Breast epithelium (tissue), 4 donors: ENCODE measurements at places on chromosomes 1 and 21.

DNA sequence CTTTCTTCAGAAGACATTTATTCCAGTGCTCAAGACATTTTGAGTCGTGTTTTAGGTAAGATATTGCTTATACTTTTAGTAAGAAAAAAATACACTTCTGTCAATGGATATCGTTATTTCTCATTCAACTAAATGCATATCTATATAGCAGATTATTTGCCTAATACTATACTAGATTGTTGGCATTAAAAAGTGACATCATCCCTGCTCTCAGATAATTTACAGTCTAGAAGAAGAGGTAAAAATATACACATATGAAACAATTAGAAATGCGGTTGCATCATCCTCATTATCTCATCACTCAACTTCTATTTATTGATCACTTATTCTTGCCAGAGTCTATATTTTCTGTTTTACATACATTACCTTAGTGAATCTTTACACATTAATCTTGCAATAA is 367.7 kb downstream of the ADGRL2 start:
- DNase-seq: no peak
- no peaks in the 10 kb centered on the region for H3K27me3 ChIP-seq
- H3K4me3 ChIP-seq: no peak overlapping the region
- H3K27ac ChIP-seq: no peak overlapping the region
- no peaks in the 10 kb centered on the region for H3K36me3 ChIP-seq

DNA sequence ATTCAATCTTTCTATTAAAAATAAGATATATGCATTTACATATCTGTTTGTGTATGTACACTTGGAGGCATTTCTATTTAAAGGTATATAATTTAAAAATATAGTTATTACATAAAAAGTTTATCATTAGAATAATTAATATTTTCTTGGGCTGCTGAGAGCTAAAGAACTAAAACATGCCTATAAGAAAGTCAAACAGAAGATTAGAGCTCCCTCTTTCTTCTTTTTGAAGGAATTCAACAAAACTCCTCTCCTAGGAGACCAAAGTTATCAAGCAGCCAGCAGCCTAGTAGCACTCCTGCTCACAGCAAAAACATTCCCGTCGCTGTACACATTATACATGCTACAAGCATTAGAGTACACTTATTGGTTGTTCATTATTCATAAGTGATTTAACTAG is 216.4 kb downstream of the VAV3 start:
- no peaks in the 10 kb centered on the region for H3K4me1 ChIP-seq
- H3K36me3 ChIP-seq: no peaks in the 10 kb centered on the region
- H3K4me3 ChIP-seq: no peak overlapping the region

DNA sequence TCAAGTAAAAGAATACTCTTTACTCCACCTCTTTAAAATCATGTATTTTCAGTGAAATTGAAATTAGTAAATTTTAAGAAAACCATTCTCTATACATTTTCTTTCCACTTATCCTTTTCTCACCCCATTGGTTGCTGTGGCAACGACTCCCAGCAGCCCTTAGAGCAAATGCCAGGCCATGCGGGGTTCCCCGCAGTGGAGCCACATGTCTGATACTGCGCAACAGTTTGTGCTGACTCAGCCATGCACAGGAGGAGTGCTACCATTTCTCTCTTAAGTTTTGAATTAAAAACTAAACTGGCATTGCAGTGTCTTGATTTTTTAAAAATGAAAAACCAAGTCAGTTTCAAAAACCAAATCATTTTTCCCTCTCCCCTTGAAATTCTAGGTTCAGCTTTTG is 214.1 kb upstream of the L1TD1 start:
- DNase-seq: no peak
- H3K36me3 ChIP-seq: no peaks in the 10 kb centered on the region
- H3K4me3 ChIP-seq: no peak overlapping the region
- H3K27ac ChIP-seq: no peak overlapping the region
- no peaks in the 10 kb centered on the region for H3K27me3 ChIP-seq

DNA sequence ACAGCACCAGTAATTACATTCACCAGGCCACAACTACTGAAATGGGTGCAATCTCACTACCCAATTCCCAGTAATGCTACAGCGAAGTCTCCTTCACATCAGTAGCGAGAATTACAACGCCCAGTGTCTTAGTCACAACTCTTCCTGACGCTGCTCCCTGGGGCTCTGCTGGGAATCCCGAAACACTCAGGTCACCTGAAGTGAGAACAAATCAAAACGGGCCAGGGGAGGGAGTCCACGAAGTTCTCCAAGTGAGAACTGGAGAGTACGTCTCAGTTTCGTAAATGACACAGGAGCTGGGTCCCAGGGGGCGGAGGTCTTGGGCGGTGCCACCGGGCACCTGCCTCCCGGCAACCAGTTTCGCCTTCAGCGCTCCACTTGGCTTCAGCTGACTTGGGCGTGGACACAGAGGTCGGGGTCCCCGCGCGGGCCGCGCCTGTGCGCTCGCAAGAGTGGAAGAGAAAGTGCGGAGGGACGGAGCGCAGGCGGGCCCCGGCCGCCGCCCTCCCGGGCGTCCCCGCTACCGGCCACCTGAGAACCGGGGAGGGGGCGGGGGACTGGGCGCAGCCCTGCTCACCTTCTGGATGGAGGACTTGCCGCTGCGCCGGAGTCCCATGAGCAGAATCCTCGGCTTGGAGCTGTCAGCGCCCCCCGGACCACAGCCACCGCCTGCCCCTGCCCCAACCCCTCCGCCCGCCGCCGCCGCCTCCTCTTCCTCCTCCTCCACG is 575 bp downstream of the RRAGC start:
- H3K27ac ChIP-seq: peak overlapping the region; percentile 96
- H3K27me3 ChIP-seq: no peaks in the 10 kb centered on the region
- DNase-seq: peak; percentile 58
- H3K4me3 ChIP-seq: peak overlapping the region; percentile 93
- H3K36me3 ChIP-seq: no peaks in the 10 kb centered on the region

DNA sequence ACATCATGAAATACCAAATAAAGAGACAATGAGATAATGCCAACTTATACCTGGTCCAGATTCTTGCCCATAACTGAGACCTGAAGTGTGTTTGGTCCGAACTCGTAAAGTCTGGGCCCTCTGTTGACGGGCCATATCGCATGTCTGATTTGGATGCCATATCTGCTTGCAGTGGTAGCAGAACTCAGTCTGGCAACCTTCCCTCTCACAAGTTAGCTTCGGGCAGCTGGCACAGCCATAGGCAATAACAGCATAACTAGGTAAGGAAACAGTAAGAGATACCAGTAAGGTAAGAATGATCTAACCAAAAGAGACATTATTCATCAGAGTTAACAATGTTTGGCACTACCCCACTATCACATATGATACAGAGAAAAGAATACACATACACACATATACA is 15.1 kb downstream of the RNF19B start:
- H3K27ac ChIP-seq: no peak overlapping the region
- H3K27me3 ChIP-seq: no peaks in the 10 kb centered on the region
- no peaks in the 10 kb centered on the region for H3K36me3 ChIP-seq
- no peaks in the 10 kb centered on the region for H3K4me1 ChIP-seq
- no peak for DNase-seq
- H3K4me3 ChIP-seq: no peak overlapping the region

GRCh38 chr1:185774394-185774793 is 40.2 kb downstream of the HMCN1 start:
- no peaks in the 10 kb centered on the region for H3K36me3 ChIP-seq
- H3K27ac ChIP-seq: no peak overlapping the region
- H3K4me1 ChIP-seq: no peaks in the 10 kb centered on the region
- no peaks in the 10 kb centered on the region for H3K27me3 ChIP-seq
- DNase-seq: no peak

DNA sequence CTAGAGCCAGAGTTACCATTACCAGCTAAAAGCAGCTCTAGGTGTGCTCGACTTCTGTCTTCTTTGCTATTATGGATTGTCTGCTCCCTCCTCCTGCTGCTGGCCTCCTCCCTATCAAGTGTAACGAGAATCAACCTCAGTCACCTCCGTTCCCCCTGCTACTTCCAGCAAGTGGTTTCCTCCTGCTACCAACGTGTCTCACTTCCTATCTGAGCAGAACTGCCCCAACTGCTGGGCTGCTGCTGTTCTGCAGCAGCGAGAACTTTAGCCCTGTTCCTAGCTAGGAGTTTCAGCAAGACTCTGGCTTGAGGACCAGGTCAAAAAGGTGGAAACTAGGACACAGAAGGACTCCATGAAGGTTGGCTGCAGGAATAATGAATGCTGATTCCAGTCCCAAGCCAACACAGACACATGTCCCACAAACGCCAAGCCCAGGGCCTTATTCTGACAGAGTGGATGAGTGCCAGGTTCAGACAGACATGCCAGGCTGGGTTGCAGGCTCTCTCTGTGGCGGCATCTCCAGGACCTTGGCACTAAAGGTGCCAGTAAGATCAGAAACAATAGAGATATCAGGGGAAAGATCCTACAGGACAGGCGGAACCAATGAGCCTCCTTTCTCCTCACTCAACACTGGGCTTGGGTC is 46.9 kb downstream of the CD34 start:
- no peak overlapping the region for H3K4me3 ChIP-seq
- no peaks in the 10 kb centered on the region for H3K27me3 ChIP-seq
- no peak for DNase-seq
- no peaks in the 10 kb centered on the region for H3K36me3 ChIP-seq
- peaks cover 6% of the 10 kb centered on the region for H3K4me1 ChIP-seq

- no peak overlapping the region for H3K4me3 ChIP-seq
- H3K36me3 ChIP-seq: no peaks in the 10 kb centered on the region
- H3K27me3 ChIP-seq: no peaks in the 10 kb centered on the region
- DNase-seq: no peak
- H3K27ac ChIP-seq: no peak overlapping the region
Observed at GRCh38 chr1:231899046-231899445, 272.5 kb downstream of the DISC1 start.

- H3K4me3 ChIP-seq: no peak overlapping the region
- no peaks in the 10 kb centered on the region for H3K4me1 ChIP-seq
- DNase-seq: no peak
- H3K27me3 ChIP-seq: no peaks in the 10 kb centered on the region
- no peak overlapping the region for H3K27ac ChIP-seq
Observed at GRCh38 chr1:3733883-3734589, 18.2 kb upstream of the CCDC27 start.

GRCh38 chr21:39094847-39095579 is 88.2 kb downstream of the PSMG1 start:
- H3K27ac ChIP-seq: peak overlapping the region; percentile 72
- no peaks in the 10 kb centered on the region for H3K36me3 ChIP-seq
- no peaks in the 10 kb centered on the region for H3K27me3 ChIP-seq
- no peak for DNase-seq
- no peak overlapping the region for H3K4me3 ChIP-seq
- no peaks in the 10 kb centered on the region for H3K4me1 ChIP-seq

DNA sequence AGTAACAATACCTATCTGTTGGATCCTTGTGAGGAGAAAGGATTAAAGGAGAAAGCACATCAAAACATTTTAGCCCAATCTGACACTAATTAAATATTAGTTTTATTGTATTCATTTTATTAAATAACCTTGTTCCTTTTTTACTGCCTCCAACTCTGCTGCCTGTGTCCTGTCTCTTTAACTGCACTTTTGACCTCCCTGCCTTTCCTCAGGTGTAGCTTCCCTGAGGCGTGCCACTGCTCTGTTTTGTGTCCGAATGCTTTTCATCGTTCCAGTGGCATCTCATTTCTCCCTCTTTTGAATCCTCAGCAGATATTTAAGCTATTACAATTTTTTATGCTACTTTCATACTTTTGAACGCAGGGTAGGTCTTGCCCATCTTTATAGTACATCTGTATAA is 10.3 kb downstream of the SPRTN start:
- H3K4me1 ChIP-seq: no peaks in the 10 kb centered on the region
- H3K4me3 ChIP-seq: no peak overlapping the region
- H3K27me3 ChIP-seq: no peaks in the 10 kb centered on the region
- H3K36me3 ChIP-seq: no peaks in the 10 kb centered on the region
- DNase-seq: no peak
- H3K27ac ChIP-seq: no peak overlapping the region

GRCh38 chr1:212329105-212329504 is 43.9 kb downstream of the PPP2R5A start:
- H3K27me3 ChIP-seq: no peaks in the 10 kb centered on the region
- no peak overlapping the region for H3K4me3 ChIP-seq
- no peak for DNase-seq
- H3K27ac ChIP-seq: no peak overlapping the region
- H3K36me3 ChIP-seq: peaks cover 2% of the 10 kb centered on the region

- peak overlapping the region; percentile 38 for H3K27ac ChIP-seq
- H3K4me1 ChIP-seq: peaks cover 14% of the 10 kb centered on the region
- H3K4me3 ChIP-seq: no peak overlapping the region
- no peaks in the 10 kb centered on the region for H3K27me3 ChIP-seq
- DNase-seq: no peak
- H3K36me3 ChIP-seq: no peaks in the 10 kb centered on the region
Observed at GRCh38 chr1:19466112-19466561, 19.2 kb downstream of the CAPZB start.

GRCh38 chr1:222861062-222861461 is 46.2 kb downstream of the DISP1 start:
- H3K4me1 ChIP-seq: no peaks in the 10 kb centered on the region
- no peaks in the 10 kb centered on the region for H3K27me3 ChIP-seq
- no peak for DNase-seq
- no peak overlapping the region for H3K27ac ChIP-seq
- H3K4me3 ChIP-seq: no peak overlapping the region

GRCh38 chr1:33244143-33244808 is 12.0 kb upstream of the ZNF362 start:
- H3K4me3 ChIP-seq: no peak overlapping the region
- no peaks in the 10 kb centered on the region for H3K36me3 ChIP-seq
- no peaks in the 10 kb centered on the region for H3K27me3 ChIP-seq
- peak; percentile 67 for DNase-seq
- peak overlapping the region; percentile 84 for H3K27ac ChIP-seq

GRCh38 chr1:207389728-207390464 is 64.2 kb upstream of the CR2 start:
- no peaks in the 10 kb centered on the region for H3K36me3 ChIP-seq
- H3K4me1 ChIP-seq: no peaks in the 10 kb centered on the region
- no peak overlapping the region for H3K4me3 ChIP-seq
- DNase-seq: no peak
- no peak overlapping the region for H3K27ac ChIP-seq
- H3K27me3 ChIP-seq: no peaks in the 10 kb centered on the region

DNA sequence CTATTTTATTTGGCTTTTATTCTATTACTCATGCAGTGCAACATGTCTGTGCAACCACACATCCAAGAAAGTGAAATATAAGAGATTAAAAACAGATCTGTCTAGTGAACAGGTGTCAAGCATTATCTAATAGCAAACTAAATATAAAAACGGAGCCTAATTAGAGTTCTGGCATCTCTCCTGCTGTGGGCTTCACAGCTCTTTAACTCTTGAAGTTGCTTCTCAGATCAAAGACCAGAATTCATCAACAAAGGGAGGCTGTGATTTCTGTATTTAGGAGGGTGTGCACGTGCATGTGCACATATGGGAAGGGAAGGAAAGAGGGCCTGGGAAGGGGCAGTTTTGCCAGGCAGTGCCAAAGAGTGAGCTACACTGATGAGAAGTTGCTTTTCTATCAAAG is 81.0 kb downstream of the MIS18A start:
- H3K27me3 ChIP-seq: no peaks in the 10 kb centered on the region
- H3K4me1 ChIP-seq: no peaks in the 10 kb centered on the region
- H3K27ac ChIP-seq: no peak overlapping the region
- no peak for DNase-seq

- no peaks in the 10 kb centered on the region for H3K27me3 ChIP-seq
- H3K36me3 ChIP-seq: no peaks in the 10 kb centered on the region
- H3K4me3 ChIP-seq: no peak overlapping the region
Observed at GRCh38 chr1:30615816-30616590, 107.4 kb downstream of the MATN1 start.
